CD4-positive, CD25-positive, alpha-beta regulatory T cell (primary cell): ENCODE measurements at places on chromosomes 11 and 22.

- no peak for DNase-seq
Observed at GRCh38 chr11:35160246-35160824, 21.4 kb downstream of the CD44 start.

DNA sequence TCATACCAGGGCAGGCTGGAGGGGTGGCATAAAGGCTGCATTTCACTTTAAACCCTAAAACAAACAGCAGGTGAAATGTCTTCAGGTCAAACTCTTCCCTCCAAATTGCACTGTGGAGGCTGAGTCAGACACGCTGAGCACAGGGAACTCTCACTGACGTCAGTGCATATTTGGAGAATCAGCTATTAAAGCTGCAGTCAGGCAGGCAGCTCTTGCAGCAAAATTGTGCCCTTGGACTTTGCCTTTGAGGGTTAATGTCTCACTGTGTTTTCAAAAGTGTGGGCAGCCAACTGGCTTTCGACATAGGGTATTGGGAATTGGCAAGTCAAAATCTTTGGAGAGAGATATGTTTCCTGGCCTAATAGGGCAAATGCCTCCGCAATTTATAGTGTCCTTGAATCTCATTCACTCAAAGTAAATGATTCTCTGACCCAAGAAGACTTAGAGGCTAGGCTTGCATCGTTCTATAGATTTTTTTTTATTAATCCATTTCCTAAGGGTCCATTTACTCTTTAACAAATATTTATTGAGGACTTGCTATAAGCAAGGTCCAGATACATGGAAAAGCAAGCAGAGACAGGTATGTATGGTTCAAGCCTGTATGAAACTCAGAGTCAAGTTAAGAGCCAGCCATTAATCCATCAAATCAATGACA lies 27.7 kb upstream of the SMCO4 start:
- DNase-seq: no peak

- DNase-seq: peak; percentile 53
Observed at GRCh38 chr11:45847911-45848316, 639 bp downstream of the CRY2 start.

GRCh38 chr11:395866-396265 lies 1.9 kb downstream of the PKP3 start:
- DNase-seq: no peak

GRCh38 chr11:101466352-101466751 lies 117.5 kb downstream of the TRPC6 start:
- DNase-seq: no peak

DNA sequence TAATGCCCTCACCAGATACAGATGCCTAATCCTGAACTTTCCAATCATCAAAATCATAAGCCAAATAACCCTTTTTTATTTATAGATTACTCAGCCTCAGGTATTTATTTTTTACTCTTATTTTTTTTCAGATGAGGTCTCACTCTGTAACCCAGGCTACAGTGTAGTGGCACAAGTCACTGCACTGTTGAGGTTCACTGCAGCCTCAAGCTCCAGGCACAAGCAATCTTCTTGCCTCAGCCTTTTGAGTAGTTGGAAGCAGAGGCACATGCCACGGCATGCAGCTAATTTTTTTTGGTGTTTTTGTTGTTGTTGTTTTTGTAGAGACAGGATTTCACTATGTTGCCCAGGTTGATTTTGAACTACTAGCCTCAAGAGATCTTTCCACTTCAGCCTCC lies 49.5 kb downstream of the TTC28 start:
- no peak for DNase-seq

GRCh38 chr11:115502636-115503082 lies 1.6 kb downstream of the CADM1 start:
- DNase-seq: no peak

DNA sequence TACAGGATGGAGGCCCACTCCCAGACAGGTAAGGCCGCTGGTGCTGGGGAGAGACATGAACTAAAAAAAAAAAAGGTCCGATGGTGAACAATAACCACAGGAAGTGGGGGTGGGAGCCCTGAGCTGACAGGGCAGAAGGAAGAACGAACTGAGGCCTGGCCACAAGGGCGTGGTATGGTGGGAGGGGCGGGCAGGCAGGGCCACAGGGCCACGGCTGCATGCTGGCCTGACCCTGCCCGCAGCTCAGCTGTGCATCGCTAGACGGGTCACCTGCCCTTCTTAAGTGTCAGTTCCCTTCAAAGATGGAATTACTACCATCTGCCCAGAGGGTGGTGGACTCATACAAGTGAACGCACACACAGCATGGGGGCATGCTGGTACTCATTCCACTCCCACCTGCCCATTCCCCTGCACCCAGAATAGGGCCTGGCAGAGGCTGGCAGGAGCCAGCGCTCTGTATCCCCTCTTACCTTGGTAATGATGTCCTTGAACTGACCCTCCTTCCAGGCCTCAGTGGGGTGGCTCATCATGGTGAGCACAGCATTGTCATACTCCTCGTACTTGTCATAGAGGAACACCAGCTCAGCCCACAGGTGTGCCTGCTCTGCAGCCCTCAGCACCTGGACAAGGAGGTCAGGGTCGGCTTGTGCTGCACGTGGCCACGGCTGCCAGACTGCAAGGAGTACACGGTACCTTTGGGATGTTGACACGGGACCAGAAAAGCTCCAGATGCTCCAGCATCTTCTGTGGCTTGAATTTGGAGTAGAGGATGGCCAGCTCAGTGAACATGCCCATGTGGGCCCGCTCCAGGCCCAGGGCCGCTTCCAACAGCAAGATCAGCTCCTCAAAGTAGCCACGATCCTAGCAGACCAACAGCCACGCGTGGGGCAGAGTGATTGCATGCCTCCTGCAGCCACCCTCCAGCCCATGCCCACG lies 17.5 kb upstream of the SLC25A1 start:
- DNase-seq: no peak

- DNase-seq: no peak
Observed at GRCh38 chr11:1936072-1936780, 10.9 kb upstream of the MRPL23 start.
